Hematopoietic multipotent progenitor cell treated with erythropoietin and hydrocortisone succinate and interleukin-3 and kit ligand, for 4 days (in vitro differentiated cells): ENCODE measurements at places on chromosomes 11 and 22.

DNA sequence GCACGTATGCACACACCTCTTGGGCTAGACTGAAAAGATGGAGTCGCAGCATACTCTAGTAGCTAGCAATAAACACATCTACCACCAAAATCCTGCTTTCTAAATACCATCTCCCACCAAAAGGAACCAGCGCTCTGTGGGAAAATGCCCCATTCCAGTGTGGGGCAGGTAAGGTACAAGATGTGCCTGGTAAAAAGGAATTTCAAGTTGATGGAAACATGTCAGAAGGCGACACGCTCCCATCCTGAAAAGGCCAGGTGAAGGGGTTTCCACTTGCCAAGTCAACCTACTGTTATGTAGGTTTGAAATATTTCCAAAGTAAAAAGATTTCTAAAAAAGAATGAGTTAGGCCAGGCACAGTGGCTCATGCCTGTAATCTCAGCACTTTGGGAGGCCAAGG lies 8.8 kb downstream of the DGCR2 start:
- DNase-seq = no peak

DNA sequence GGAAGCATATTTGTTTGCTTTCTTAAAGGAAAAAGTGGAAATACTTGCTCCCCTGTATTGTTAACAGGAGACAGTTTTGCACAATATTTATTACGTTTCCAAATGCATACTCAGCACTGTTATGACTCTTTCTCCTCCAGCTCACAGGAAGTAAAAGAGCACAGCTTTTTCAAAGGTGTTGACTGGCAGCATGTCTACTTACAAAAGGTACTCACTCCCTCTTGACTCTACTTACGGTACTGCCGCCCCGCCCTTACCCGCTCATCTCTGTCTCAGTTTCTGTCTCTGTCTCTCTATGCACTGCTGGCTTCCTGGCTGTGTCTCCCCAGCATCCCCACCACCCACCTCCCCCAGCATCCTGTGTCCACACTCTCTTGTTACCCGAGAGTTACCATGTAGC lies 32.2 kb upstream of the MYO18B start:
- no peak for DNase-seq

DNA sequence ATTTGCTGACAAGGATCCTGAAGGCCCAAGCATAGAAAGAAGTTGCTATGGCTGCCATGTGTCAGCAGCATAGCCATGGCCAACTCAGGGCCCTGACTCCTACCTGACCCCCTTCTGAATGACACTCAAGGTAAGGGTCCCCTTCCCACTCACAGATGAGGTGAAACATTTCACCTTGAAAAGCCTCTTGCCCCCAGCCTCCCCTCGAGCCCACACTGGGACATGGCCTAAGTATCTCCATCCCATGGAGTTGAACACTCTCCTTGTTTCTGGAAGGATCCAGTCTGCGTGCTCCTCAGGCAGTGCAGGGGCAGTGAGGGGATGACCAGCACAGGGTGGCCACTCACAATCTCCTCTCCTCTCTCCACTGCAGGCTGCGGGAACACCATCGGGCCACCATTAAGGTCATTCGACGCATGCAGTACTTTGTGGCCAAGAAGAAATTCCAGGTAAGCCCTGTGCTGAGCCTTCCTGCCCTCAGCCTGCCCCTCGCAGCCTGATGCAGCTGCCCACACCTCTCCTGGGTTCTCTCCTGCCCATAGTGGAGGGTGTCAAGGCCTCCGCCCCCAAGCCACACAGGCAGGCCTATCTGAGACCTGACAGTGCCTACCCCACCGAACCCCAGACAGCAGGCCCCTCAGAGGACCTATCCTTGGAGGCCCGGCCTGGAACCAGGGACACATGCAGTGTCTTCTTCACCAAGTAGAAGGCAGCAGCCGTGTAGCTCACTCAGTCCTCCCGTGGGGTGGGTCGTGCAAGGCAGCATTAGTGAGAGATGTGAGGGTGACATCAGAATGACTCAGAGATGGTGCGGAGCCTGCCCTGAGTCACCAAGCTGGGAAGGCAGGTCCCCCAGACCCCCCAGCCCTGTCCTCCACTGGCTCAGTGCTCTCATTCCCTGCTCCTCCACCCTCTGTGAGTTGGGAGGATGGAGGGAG lies 68.9 kb upstream of the KCNQ1OT1 start:
- DNase-seq = no peak

GRCh38 chr22:44578110-44578457 lies 80.1 kb upstream of the RTL6 start:
- DNase-seq = no peak

DNA sequence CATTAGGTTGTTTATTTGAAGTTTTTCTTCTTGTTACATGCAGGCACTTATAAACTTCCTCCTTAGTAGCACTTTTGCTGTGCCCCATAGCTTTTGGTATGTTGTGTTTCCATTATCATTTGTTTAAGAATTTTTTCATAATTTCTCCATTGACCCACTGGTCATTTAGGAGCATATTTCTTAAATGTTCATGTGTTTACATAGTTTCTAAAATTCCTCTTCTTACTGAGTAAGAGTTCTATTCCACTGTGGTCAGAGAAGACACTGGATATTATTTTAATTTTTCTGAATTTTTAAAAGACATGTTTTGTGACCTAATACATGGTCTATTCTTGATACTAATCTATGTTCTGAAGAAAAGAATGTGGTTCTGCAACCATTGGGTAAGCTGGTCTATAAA lies 333.0 kb downstream of the DDX10 start:
- no peak for DNase-seq

- no peak for DNase-seq
Measured at GRCh38 chr11:116065191-116065895, 561.1 kb upstream of the CADM1 start.

DNA sequence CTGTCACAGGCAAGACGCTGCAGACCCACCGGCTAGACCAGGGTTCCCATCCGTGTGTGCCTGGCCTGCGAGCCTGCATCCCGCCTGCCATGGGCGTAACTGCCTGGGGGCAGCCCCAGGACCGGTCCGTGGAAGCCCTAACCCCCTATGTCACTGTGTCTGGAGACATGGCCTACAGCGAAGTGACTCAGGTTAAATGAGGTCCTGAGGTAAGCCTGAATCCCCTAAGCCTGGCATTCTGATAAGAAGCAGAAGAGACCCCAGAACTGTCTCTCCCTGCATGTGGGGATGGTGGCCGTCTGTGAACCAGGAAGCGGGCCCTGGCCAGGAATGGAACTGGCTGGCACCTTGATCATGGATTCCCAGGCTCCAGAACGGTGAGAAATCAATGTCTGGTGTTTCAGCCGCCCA lies 570.1 kb downstream of the BRD1 start:
- no peak for DNase-seq

DNA sequence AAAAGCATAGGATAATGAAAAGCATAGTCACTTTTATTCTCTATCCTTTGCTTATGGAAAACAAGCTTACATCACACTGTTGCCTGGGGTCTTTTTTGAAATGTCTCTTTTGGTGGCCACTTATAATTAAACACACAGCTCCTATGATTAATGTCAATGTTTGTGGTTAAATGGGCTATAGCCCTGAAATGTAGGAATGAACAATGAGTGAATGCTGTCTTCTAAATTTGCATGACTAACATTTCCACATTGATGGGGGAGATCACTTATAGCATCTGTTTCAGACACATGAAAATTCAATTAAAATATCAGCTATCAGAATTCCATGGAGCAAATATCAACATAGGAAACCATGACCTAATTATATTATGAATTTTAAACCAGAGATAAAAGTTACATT lies 171.4 kb upstream of the FAT3 start:
- no peak for DNase-seq

GRCh38 chr11:106624377-106624776 lies 393.9 kb downstream of the GUCY1A2 start:
- DNase-seq = no peak

DNA sequence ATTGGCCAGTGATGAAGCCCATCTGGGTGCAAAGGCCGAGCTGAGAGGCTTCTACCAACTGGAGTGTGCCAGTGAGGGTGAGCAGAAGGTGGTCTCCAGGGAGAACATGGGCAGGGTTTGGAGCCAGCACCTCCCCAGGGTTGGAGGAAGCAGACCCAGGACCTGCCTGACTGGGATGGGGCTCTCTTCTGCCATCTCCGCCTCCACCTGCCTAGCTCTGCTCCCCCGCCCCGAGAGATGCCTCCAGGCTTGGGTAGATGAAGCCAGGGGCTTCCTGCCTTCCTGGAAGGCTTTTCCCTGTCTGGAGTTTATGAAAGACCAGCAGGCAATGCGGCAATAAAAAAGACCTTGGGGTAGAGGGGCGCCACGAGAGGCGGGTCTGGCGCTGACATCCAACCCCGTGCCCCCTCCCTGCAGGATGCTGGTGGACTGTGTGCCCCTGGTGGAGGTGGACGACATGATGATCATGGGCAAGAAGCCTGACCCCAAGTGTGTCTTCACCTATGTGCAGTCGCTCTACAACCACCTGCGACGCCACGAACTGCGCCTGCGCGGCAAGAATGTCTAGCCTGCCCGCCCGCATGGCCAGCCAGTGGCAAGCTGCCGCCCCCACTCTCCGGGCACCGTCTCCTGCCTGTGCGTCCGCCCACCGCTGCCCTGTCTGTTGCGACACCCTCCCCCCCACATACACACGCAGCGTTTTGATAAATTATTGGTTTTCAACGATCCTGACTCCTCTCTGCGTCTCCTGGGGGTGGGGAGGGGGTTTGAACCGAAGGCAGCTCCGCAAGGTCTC lies 3.3 kb downstream of the SELENOM start:
- DNase-seq = no peak
